ENCODE measurements at places on chromosomes 2 and 18.

GRCh38 chr18:48932822-48933510 lies 17.8 kb downstream of the SMAD7 start:
- H3K4me3 ChIP-seq: peak overlapping the region; percentile 75
- peak overlapping the region; percentile 95 for H3K27ac ChIP-seq
- no peaks in the 10 kb centered on the region for H3K27me3 ChIP-seq
- H3K4me1 ChIP-seq: peaks cover 92% of the 10 kb centered on the region
- no peak for DNase-seq
- H3K36me3 ChIP-seq: peaks cover 14% of the 10 kb centered on the region

- no peaks in the 10 kb centered on the region for H3K27me3 ChIP-seq
- H3K27ac ChIP-seq: no peak overlapping the region
- H3K4me1 ChIP-seq: peaks cover 3% of the 10 kb centered on the region
Measured at GRCh38 chr2:241072553-241073165, 29.4 kb downstream of the MTERF4 start.

DNA sequence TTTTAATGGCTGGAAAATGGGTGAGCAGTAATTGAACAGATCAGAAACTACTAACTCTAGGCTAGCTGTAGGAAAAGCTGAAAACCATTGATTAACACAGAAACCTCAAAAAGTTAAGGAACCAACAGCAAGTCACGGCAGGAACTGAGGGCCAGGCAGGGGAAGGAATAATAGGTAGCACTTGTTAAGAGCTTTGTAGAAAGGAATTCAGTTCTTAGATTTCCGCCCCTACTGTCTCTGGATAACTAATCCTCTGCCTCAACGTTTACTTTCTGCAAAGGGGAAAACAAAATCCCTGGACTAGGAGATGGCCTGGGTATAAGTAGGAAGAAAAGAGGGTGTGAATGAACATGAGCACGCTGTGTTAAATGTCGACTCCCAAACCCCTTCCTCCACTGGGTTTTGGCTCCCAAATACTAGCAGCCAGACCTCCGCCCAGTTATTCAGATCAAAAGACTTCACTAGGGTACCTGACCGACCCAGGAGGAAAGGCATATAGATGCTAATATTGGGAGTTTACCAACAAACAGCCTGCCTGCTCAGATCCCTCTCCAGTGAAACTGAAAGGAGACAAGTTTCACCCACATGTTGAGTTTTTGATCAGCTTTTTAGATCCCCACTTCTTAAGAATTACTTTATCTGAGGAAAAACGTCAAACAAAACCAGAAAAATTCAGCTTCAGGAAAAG lies 12.4 kb downstream of the SMAD2 start:
- peak overlapping the region; percentile 59 for H3K4me3 ChIP-seq
- peaks cover 95% of the 10 kb centered on the region for H3K4me1 ChIP-seq
- peaks cover 75% of the 10 kb centered on the region for H3K36me3 ChIP-seq
- DNase-seq: peak; percentile 40
- H3K27ac ChIP-seq: peak overlapping the region; percentile 94

DNA sequence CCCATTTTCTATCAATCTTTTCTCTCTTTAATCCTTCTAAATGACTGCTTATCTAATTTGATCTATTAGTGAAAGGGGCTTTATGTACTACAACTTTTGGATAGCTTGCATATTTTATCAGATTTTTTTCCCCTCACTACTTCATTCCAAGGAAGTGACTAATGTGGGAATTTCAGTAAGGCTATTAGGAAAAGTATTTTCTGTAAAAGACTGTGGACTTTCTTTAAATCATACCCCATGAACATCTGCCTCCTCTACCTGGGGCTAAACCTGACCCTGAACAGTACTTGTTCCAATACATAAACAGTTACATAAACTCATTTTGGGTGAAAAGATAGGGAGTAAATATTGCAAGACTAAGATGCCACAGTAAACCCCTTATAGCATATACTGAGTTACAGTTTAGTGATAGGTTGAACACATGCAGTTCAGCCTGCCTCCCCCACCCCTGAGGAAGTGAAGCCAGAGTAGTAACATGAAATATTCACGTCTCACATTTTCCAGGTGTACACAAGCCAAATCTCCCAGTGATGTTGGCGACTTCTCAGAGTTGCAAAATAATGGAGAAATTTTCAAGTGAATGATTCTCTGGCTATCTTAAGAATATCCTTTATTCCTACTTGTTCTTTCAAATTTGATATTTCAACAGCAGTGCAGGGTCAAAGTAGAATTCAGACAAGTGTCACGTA lies 590.9 kb upstream of the ZEB2 start:
- H3K4me3 ChIP-seq: no peak overlapping the region
- H3K27me3 ChIP-seq: no peaks in the 10 kb centered on the region
- no peaks in the 10 kb centered on the region for H3K36me3 ChIP-seq
- H3K27ac ChIP-seq: no peak overlapping the region
- no peak for DNase-seq

- H3K36me3 ChIP-seq: peaks cover 46% of the 10 kb centered on the region
- peaks cover 29% of the 10 kb centered on the region for H3K4me1 ChIP-seq
- DNase-seq: no peak
- no peaks in the 10 kb centered on the region for H3K27me3 ChIP-seq
- H3K27ac ChIP-seq: peak overlapping the region; percentile 90
Measured at GRCh38 chr2:43293744-43294695, 67.6 kb upstream of the ZFP36L2 start.

DNA sequence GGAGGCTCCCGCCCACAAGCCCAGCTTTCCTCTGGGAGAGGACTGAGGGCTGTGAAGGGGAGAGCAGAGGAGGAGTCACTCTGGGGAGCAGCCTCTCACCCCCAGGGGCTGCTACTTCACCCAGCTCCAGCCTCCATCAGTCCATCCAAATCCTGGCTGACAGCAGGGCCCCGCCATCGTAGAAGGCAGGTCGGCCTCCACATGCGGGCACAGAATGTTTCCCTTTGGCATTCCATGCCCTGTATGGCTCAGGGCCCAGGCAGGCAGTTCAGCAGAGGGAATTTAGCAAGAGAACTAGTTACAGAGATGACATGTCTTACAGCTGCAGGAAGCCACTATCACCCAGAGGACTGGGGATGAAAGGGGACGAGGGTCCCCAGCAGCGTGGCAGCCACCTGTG lies 6.4 kb upstream of the ODC1 start:
- H3K27ac ChIP-seq: no peak overlapping the region
- peaks cover 7% of the 10 kb centered on the region for H3K27me3 ChIP-seq
- H3K36me3 ChIP-seq: peaks cover 17% of the 10 kb centered on the region
- no peak overlapping the region for H3K4me3 ChIP-seq

DNA sequence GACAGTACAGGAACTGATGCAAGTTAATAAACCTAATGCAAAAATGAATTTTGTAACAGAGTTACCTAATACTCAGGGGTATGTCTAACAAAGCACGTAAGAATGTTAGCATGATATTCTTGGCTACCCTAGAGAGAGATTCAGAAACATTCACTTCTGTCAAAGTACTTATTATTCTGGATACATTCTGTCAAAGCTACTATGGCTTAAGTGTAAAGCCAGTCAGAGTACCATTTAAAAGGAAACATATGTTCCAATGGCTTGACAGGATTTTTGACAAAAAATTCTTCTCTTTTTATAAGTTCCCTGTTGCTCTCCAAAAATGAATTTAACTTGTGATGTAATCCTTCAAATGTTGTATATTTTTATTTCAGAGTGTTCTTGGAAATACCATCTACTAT lies 85.5 kb downstream of the PIGN start:
- H3K36me3 ChIP-seq: peaks cover 61% of the 10 kb centered on the region
- H3K27ac ChIP-seq: no peak overlapping the region
- no peaks in the 10 kb centered on the region for H3K27me3 ChIP-seq
- H3K4me1 ChIP-seq: peaks cover 7% of the 10 kb centered on the region
- no peak overlapping the region for H3K4me3 ChIP-seq

DNA sequence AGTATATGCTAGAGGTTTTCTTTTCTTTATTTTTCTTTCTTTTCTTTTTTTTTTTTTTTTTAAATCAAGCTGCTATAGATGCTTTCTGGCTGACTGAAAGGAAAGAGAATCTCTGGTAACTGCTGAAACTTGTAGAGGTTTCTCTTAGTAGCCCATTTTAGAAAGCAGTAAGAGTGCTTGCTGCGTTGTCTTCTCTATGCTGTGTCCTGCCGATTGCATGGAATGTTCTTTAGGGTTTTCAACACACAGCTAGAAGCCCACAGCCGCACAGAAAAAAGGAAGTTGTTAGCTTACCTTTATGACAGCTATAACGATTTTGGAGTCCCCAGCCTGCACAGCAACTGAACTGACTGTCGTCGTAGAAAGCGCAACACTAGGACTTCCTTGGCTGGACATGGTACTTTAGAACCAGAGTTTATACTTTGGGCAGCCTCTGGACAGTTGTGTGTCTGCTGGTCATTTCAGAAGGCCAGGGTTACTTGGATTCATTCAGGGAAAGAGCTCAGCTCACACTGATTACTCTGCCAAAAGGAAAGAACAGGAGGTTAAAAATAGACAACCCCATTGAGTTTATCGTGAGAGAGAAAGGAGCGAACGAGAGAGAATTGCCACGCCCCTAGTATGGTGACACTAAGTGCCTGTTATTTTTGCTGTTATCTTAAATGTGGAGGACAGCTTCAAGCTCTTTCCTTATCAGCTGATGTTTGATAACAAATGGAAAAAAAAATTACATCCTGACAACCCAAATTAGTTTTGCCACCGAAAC lies at the start of gene CCDC141:
Gene CCDC141, minus strand, starts transcription at position 592 of the 766 bp plus-strand sequence. Its CDS starts 196 bp downstream, at position 396.
- peak within 1 kb of the TSS; percentile 82 for H3K27ac ChIP-seq
- H3K4me3 ChIP-seq: peak within 1 kb of the TSS; percentile 83
- peaks cover 9% of the 10 kb centered on the region for H3K36me3 ChIP-seq
- peak; percentile 50 for DNase-seq
- H3K27me3 ChIP-seq: no peaks in the 10 kb centered on the region

GRCh38 chr2:201880993-201881611 lies 74.8 kb downstream of the CDK15 start:
- H3K4me3 ChIP-seq: no peak overlapping the region
- no peaks in the 10 kb centered on the region for H3K36me3 ChIP-seq
- DNase-seq: no peak
- peaks cover 10% of the 10 kb centered on the region for H3K4me1 ChIP-seq
- H3K27ac ChIP-seq: no peak overlapping the region
- peaks cover 64% of the 10 kb centered on the region for H3K27me3 ChIP-seq

GRCh38 chr2:191070276-191070675 lies 56.3 kb upstream of the STAT1 start:
- H3K27ac ChIP-seq: peak overlapping the region; percentile 83
- peaks cover 76% of the 10 kb centered on the region for H3K36me3 ChIP-seq
- H3K27me3 ChIP-seq: no peaks in the 10 kb centered on the region
- no peak overlapping the region for H3K4me3 ChIP-seq

GRCh38 chr2:201383136-201383535 lies 26.0 kb upstream of the FLACC1 start:
- H3K36me3 ChIP-seq: peaks cover 80% of the 10 kb centered on the region
- H3K4me3 ChIP-seq: no peak overlapping the region
- H3K27ac ChIP-seq: no peak overlapping the region
- peaks cover 4% of the 10 kb centered on the region for H3K4me1 ChIP-seq
- no peak for DNase-seq
- H3K27me3 ChIP-seq: no peaks in the 10 kb centered on the region

GRCh38 chr2:118723394-118723793 lies 124.1 kb downstream of the EN1 start:
- no peaks in the 10 kb centered on the region for H3K36me3 ChIP-seq
- no peaks in the 10 kb centered on the region for H3K4me1 ChIP-seq
- H3K27me3 ChIP-seq: peaks cover 12% of the 10 kb centered on the region

All from activated T-cell treated with anti-CD3 and anti-CD28 coated beads, Interleukin-2, amount 50 U/mL, for 24 hours (primary cell).